ENCODE measurements at places on chromosomes 7 and 10.
A peak's percentile ranks its signal among the peaks of the same experiment; 100 is the strongest.

GRCh38 chr7:49424109-49424508, 349.3 kb upstream of the VWC2 start:
- DNase-seq: no peak

DNA sequence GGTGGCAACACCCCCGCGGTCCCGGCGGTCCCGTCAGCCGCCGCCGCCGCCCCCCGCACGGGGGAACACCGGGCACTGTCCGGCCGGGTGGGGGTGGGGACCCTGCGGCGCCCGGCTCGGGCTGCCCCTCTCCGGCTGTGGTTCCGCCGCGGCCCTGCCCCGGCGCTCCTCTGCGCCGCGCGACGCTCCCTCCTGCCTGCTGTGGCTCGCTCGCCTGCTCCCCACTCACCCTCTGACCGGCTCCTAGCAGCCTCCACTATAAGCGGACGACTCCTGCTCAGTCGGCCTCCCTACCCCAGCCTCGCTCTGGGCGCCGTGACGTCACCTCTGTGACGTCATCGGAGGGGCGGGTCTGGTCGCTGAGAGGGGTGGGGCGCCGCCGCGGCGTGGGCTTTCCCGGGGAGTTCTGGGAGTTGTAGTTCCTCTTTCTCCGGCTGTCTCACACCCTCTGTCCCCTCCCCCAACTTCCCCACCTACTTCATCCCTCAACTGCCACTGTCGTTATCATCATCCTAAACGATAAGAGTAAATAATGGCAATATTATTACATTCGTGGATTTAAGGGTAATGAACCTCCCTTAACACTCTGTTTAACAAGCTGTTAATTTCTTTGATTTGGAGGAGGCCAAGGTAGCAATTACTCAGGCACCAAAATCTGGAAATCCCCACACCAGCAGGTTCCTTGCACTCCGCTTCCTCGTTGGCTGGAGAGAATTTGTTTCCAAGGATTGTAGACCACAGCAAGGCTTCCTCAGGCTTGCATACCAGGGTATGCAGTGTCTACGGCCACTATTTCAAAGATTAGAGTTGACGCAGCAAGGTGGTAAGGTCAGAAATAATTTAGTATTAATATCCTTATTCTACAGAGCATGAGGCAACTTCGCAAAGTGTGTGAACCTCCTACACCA, at the start of gene UBE2H:
Gene UBE2H (minus strand): TSS at position 308 of the 908 bp plus-strand sequence. CDS start 405 bp downstream, outside the sequence.
- DNase-seq: peak; percentile 89

DNA sequence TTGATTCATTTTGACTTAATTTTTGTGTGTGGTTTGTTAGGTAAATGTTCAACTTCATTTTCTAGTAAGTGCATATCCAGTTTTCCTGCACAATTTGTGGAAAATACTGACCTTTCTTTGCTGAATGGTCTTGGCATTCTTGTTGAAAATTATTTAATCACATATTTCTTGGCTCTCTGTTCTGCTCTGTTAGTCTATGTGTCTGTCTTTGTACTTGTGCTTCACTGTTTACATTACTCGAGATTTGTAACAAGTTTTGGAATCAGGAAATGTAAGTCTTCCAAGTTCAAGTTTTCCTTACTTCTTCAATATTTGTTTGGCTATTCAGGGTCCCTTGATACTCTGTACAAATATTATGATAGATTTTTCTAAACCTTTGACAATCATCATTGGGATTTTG, 838.2 kb upstream of the POM121L12 start:
- no peak for DNase-seq

DNA sequence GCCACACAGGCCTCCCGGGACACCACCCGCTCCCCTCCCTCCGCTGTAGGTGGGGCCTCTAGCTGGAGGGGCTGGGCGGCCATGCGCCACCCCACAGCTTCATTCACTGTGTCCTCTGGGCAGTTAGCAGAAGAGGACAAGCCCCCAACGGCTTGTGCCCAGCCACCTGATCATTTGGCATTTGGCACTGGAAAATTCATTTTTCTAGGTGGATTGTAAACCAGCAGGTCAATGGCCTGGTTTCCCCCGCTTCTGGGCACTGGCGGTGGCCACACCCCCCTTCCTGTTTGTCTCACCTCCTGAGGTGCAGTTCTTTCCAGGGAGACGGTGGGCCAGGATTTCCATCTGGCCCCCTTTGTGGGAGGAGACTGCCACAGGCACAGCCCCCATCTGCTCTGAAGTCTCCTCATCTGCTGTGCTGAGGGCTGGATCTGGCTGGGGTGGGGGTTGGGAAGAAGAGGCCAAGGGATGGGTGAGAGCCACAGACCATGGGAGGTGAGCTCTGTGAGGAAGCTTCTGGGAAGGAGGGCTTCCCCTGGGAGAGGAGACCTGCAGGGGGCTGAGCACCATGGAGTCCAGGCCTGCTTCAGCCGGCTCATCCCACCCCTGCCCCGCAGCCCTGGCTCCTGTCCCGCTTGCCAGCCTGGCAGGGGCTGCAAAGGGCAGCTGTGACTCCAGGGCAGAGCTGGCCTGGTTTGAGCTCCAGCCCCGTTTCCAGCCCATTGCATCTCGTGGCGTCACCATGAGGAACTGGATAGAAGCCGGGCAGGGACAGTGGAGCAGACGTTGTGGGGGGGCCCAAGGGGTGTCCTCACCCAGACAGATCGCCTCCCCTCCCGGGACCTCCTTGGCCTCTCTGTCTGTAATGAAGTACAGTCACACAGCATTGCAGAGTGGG, 40.1 kb upstream of the SLC29A3 start:
- DNase-seq: no peak

- peak; percentile 70 for DNase-seq
Observed at GRCh38 chr10:22824984-22825383, 102.9 kb upstream of the ARMC3 start.

DNA sequence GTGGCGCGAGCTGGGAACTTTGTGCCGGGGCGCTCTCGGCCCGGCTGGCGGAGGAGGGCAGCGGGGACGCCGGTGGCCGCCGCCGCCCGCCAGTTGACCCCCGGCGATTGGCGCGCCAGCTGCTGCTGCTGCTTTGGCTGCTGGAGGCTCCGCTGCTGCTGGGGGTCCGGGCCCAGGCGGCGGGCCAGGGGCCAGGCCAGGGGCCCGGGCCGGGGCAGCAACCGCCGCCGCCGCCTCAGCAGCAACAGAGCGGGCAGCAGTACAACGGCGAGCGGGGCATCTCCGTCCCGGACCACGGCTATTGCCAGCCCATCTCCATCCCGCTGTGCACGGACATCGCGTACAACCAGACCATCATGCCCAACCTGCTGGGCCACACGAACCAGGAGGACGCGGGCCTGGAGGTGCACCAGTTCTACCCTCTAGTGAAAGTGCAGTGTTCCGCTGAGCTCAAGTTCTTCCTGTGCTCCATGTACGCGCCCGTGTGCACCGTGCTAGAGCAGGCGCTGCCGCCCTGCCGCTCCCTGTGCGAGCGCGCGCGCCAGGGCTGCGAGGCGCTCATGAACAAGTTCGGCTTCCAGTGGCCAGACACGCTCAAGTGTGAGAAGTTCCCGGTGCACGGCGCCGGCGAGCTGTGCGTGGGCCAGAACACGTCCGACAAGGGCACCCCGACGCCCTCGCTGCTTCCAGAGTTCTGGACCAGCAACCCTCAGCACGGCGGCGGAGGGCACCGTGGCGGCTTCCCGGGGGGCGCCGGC, 870 bp downstream of the FZD1 start:
- DNase-seq: peak; percentile 67

Measured in fibroblast of mammary gland (primary cell).